NCI-H510A treated with DMSO at 0.1 percent for 48 hours (cell line): ENCODE measurements at places on chromosomes 4 and X.

DNA sequence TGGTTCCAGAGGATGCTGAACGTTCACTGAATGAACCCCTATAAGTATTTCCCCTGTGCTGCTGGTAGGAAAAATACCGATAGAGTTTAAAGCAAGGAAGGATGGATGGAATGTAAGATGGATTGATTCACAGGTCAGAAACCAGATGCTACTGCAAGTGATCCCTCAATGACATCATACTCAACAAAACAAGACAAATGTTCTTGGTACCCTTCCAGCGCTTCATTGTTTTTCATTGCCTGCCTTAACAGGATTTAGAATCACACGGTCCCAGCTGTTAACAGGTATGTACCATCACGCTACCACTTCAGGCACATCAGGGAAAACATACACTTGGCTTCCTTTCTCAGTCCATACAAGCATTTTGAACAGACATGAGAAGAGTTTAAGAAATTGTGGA lies 118.1 kb upstream of the TLR3 start:
- no peak for DNase-seq

DNA sequence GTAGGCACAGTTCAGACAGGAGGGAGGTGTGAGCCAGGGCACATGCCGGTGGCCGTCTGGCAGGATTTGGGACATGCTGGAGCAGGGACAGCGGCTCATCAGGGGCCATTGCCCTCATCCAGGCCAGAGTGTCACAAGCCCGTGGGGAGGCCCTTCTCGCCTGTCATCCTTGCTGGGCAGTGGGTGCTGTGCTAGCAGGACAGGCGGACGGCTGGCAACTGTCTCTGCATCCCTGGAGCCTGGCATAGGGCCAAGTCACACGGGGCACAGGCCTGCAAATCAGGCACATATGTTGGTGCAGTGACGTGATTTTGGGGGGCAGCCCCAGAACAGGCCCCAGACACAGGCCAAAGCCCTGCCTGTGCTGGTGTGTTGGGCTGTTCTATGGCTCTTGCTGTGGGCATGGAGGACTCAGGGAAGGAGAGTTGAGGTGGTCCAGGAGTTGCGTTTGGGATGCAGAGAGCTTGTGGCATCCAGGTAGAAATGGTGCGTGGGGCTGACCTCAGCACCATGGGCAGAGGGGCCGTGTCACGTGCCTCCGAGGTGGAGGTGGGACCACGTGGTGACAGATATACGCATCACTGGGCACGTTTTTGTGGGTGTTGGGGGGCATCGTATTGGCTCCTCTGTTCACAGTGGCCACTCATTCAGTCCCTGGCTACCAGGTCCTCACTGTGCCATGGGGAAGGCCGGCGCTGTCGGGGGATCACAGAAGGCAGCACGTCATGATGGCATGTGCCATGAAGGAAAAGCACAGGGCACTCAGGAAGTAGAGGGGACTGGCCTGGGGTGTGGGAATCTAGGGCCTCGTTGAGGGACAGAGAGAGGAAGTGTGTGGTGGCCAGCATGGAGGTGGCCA lies 14.6 kb upstream of the MSANTD1 start:
- no peak for DNase-seq

DNA sequence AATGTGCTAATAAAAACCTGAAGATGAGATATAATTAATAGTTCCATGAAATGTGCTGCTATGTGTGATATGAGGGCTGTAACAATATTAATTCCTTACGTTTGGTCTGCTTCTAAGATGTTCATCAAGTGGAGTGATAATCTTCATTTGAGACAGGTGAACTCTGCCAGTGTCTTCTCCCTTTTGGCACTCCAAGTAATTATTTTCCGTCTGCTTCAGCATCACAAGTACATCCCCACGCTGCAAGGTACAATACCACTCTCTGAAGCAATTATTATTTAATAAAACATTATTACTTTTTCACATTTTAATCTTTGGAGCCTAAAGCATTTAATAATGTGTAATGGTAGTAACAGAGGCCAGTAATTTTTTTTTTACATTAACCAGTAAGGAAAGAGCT lies 44.4 kb downstream of the RPS3A start:
- no peak for DNase-seq

DNA sequence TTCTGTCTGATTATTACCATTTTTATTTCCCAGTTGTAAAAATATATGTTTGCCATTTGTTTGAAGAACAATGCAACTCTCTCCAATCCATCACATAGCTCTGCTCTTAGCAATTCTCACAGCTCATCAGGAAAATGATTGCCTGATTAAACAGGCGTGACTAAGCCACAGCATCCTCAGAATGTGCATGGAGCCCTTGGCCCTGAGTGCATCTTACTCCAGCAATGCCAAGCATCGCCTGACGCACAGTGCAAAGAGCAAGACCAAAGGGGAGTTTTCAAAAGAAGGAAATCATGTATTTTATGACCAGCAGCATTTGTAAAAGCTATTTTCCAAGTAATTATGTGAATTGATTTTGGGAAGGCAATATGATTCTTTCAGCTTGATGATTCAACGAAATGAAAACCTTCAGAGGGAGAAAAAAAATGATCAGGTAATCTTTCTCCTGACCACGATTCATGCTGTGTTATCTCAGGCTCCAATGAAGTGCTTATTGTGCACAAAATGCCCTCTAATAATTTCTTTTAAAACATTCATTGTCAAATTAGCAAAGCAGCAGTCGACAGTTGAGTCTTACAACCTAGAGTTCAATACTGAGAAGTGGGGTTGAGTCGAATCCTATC lies 138.0 kb upstream of the FAM9B start:
- DNase-seq: no peak

DNA sequence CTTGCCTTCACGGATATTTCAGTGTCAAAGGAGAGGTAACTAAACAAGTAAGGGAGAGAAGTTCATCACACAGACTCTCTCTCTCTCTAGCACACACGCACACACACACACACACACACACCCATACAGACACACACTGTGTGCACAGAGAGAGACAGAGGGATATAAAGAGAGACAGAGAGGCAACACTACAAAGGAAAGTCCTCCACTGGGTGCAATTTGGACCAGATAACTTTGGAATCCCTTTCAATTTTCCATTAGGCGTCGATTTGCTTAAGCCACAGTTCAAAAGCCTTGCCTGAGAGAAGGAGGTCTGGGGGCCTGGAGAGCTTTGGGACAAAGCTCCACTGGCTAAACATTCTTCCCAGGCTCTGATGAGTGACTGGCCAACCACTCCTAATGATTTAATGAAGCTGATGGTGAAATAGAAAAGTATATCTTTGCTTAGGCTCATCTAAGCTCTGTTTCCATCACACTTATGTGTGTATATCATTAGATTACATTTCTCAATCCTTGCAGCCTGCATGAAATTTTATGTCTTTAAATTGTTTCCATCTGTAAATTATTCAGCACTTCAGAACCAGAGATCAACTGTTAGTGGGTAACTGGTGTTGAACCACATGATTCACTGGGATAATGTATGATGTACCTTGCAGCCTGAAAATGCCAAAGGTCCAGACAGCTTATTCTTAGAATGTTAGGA lies 180.8 kb downstream of the MAGEB17 start:
- DNase-seq: no peak

DNA sequence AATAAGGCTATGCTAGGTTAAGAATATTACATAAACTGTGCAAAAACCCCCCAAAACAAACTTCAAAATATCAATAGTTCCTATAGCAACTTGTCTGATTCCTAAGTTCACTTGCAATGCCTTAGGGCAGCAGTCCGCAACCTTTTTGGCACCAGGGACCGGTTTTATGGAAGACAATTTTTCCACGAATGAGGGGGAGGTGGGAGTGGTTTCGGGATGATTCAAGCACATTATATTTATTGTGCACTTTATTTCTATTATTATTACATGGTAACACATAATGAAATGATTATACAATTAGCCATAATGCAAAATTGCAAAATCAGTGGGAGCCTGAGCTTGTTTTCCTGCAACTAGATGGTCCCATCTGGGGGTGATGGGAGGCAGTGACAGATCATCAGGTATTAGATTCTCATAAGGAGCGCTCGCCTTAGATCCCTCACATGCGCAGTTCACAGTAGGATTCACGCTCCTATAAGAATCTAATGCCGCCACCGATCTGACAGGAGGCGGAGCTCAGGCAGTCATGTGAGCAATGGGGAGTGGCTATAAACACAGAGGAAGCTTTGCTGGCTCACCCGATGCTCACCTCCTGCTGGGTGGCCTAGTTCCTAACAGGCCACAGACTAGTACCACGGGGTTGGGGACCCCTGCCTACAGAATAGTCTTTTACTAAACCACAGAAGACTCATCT lies 39.7 kb downstream of the ACOX3 start:
- no peak for DNase-seq

DNA sequence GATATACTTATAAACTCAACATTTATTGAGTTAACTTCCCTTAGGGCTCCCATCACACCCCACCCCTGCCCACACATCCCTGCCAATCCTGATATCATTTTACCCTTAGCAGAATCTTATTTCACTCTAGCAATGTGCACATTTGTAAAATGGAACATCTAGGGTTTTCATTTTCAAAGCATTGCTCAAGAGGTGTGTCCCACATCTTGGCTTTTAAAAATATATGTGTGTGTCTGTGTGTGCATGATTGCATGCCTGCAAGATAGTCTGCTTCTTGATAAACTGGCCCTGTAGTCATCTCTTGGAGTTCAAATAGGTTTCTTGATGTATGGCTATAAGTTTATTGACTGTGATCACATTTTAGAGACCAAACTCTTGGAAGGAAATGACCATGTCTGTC lies 26.4 kb upstream of the EGF start:
- DNase-seq: no peak

DNA sequence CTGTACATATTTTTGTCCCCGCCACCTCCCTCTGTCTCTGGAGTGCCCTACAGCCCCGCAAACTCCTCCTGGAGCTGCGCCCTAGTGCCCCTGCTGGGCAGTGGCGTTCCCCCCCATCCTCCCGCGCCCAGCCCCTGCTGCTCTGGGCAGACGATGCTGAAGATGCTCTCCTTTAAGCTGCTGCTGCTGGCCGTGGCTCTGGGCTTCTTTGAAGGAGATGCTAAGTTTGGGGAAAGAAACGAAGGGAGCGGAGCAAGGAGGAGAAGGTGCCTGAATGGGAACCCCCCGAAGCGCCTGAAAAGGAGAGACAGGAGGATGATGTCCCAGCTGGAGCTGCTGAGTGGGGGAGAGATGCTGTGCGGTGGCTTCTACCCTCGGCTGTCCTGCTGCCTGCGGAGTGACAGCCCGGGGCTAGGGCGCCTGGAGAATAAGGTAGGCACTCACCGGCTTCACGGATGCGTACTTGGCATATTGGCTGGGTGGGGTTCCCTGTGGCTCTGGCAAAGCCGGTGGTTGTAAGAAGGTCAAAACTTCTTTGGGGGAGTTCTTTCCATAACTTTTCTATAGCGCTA lies 653 bp downstream of the HHIP start:
- no peak for DNase-seq

- DNase-seq: no peak
Measured at GRCh38 chr4:108878806-108879205, 116.0 kb upstream of the ETNPPL start.

DNA sequence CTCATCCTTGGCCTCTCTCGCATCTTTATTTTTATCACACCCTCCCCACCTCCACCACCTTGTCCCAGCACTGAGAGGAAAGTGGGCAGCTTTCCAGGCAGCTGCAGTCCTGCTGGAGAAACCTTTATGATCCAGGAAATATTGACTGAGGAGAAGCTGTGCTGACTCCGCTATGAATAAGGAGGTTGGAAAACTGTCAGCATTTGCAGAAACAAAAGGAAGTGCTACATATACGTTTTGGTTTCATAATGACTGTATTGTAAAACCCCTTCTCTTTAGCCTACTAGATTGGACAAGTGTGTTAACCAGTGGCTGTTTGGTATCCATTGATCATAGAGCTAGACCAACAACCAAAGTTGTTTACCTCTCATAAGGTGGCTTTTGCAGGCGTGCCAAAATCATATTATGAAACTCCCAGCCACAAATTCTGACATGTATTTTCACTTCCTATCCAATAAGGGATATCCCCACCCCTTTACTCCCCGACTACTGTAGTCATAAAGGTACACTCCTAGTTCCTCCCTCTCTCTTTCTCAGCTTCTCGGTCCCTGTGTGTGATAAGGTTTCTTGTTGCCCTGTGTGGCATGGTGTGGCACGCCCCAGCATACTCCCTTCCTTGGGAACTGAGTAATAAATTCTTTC lies 88.4 kb downstream of the GPR143 start:
- no peak for DNase-seq

DNA sequence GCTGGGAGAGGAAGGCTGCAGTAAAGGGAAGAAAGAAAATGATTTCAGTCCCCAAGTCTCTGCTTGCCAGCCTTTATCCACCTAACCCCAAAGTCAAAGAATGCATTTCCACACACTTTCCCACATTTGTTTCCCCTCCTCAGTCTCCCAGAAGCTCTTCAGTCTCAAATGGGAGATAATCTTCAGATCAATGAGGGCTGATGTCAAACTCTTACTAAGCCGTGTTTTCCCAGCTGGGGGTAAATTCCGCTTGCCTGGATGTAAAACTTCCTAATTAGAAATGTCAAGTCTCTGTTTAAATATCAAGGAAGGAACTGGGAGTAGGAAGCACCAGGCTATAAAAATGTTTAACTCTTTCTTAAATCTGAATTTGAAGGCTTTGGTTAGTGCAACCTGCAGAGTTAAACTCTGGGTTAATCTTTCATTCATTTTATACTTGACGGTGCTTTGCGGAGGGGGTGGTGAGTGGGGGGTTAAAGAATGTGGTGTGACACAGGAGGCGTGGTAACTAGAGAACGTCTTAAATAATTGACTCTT lies 601.4 kb upstream of the ACTRT1 start:
- DNase-seq: no peak

DNA sequence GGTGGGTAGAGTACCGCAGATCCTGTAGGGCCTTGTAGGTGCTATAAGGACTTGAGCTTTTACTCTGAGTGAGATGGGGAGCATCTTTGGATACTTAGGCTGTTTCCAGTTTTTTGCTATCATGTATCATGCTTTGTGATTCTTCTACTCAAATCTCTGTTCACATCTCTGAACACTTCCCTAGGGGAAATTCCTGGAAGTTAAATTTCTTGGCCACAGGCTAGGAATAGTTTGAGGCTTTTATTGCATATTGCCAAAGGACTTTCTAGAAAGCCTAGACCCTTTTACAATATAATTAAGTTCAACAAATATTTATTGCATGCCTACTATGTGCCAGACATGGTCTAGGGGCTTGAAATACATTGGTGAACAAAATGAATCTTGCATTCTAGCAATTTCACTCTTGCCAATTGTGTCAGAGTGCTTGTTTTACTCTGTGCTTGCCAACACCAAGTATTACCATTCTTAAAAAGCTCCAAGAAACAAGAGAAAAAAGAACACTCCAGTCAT lies 4.1 kb upstream of the PGRMC1 start:
- DNase-seq: no peak

DNA sequence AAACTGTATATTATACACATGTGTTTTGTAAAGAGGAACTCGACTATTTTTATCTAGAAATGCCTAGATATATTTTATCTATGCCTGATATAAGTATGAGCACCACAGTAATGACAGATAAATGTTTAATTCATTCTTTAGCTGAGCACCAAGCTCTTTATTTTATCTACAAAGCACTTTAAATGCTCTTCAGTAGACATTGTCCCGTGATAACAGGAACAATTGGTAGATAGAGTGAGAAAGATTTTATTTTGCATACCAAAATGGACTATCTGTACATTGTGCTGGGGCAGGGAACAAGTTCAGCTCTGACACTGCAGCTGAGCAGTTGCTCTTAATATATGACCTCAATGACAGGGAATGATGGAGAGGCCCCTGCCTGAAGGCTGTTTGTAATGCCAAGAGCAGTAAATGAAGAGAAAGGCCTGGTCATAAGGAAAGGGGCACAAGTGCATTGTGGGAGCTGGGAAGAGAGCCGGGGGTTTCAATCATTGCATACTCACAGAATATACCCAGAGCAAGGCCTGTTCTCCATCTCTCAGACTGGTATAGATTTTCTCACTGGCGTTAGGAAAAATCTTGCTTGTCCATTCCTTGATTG lies 57.3 kb downstream of the SEPTIN11 start:
- DNase-seq: no peak

GRCh38 chr4:186074189-186074588 lies 5.2 kb downstream of the TLR3 start:
- DNase-seq: no peak
